ENCODE measurements at places on chromosomes 7 and 10.
A peak's percentile ranks its signal among the peaks of the same experiment; 100 is the strongest.

GRCh38 chr10:48285710-48286109 is 11.2 kb upstream of the FRMPD2 start:
- DNase-seq = no peak

DNA sequence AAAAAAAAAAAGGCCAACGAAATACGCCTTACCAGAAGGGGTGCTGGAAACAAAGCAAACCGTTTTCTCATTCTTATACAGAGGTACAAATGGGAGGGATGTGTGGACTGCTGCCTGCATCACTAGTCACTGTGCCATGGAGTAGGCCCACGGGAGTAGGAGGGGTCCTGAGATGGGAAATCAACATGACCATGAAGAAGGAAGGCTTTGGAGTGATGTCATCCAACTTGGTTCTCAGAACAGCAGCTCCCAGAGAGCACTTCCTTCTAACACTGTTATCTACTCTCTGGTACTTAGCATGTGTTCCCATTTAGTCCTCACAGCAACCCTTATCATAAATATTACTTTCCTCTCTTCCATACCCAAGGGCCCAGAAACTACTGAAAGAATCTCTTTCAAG is 60.0 kb upstream of the LRGUK start:
- no peak for DNase-seq

DNA sequence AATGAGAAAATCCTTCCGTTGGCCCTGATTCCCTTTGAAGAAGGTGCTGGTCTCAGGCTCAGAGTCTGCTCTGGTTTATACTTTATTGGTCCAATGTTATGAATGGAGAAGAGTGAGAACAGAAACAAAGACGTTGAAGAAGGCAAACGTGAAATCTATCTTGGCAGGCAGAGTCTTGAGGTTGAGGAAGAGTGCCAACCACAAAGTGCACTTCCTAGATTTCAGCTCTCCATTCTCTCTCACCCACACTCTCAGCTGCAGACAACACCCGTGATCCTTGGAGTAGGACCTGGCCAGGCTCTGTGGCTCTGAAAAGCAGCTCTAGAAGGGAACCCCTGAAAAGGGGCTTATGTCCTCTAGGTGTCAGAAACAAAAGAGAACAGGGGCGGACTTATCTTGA is 128.9 kb upstream of the PLXNA4 start:
- DNase-seq = no peak

GRCh38 chr10:111246136-111246535 is 169.3 kb downstream of the ADRA2A start:
- DNase-seq = no peak

DNA sequence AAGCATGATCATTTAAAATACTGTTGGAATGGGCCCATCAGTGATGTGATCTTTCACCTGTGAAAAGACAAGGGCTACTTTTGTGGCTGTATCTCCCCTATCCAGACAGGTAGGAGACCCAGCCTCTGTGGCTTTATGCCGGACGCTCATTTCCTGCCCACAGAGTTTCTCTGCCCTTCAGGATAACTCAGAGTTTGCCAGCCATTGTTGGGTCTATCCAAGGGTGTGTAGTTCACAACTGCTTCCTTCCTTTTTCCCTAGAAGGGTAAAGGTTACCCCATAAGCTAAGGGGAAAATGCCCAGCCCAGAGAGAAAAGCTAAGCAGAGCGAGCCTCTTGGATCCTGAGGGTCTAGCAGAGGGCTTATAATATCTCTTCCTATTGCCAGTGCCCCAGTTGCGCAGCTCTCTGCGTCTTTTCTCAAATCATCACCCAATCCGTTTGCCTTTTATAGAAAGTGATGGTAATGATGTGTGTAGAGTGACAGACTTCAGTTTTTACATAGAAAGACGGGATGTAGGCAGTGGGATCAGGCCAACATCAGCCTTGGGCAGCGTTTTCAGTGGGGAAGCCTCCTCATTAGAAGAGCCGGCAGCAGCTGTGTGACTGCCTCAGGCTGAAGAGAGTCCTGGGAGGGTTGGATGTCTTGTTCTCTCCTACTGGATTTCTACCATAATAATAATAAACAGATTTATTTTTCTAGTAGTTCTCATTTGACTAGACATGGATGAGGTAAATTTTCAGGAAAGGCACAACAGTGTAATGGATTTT is 80.5 kb downstream of the MET start:
- DNase-seq = no peak

DNA sequence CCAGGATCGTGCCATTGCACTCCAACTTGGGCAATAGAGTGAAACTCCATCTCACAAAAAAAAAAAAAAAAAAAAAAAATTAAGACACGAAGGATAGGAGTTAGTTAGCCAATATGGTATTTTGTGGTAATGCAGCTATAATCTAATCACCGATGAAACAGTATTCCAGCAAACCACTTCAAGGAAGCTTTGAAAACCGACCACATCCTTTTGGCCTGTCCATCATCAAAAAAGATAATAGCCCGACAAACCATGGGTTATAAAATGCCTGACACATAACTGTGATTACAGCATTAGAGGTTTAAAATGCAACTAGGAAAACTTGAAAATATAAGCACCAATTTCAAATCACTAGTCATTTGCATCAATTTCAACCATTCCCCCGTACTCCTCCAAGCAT is 728.6 kb upstream of the C7orf33 start:
- no peak for DNase-seq

GRCh38 chr10:131646551-131647525 is 254.0 kb upstream of the PPP2R2D start:
- DNase-seq = no peak

- no peak for DNase-seq
Measured at GRCh38 chr7:1192171-1192676, 32.2 kb upstream of the ZFAND2A start.

DNA sequence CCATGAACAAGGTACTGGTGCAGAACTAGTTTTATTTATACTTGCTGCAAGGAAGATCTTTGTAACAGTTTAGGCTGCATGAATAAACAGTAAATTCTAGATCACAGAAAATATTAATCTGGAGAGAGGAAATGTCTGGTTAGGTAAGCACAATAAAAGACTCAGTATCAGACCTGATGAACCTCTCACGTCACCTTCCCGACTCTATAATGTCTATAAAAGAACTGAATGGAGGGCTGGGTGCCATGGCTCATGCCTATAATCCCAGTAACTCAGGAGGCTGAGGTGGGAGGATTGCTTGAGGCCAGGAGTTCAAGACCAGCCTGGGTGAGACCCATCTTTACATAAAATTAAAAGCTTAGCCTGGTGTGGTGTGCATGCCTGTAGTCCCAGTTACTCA is 65.9 kb downstream of the FAM171A1 start:
- no peak for DNase-seq

GRCh38 chr10:48981310-48981907 is 41.8 kb upstream of the LRRC18 start:
- peak; percentile 41 for DNase-seq

DNA sequence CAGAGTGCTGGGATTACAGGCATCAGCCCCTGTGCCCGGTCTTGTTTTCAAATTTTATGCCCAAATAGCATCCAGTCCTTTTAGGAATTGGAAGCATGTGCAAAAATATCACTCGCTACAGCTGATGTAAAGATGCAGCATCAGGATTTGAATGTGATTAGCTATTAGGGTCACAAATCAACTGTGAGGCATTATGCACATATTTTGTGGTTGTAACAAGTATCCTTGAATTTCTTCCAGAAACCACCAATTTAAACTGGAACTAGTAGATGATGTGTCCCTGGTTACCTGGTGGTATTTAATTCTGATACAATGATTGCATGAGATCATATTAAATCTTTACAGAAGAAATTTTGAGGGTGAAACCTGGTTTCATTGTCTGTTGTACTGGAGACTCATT is 41.0 kb upstream of the ITGA8 start:
- no peak for DNase-seq

DNA sequence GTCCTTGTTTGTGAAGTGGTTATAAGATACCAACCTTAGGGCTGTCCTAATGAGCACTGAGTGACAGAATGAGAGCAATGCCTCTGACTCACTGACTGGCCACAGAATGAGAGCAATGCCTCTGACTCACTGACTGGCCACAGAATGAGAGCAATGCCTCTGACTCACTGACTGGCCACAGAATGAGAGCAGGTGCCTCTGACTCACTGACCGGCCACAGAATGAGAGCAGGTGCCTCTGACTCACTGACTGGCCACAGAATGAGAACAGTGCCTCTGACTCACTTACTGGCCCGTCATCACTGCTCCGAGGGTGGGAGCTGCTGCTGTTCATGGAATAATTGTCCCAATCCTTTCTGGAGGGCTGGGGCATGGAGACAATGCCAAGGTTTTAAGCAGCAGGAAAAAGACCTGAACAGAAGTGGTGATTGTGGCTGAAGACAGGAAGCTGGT is 265.2 kb upstream of the PPP2R2D start:
- no peak for DNase-seq

DNA sequence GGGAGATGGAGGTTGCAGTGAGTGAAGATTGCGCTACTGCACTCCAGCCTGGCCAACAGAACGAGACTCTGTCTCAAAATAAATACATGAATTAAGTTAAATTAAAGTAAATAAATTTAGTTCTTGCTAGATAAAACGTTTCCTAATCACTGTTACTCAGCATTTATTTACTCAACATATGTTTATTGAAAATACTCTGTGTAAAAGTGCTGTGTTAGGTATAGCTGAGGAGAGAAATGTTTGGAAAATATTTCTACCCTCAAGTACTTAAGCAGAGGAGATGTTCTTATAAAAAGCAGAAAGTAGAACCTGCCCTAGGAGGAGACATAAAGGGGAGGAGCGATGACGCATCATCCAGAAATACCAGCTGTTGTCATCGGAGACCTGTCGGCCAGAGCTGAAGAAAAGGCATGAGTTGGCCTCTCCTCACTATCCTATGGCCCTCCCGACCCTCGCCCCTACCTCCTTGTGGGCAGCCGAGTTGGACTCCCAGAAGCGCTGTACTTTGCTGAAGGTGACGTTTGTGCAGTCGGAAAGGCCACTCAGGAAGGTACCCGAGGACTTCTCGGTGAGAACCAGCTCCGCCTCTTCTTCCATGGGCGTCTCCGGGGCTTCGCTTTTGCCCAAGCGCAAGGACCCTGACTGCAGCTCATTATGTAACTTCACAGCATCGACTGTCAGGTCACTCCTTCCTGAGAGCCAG is 1.1 kb downstream of the RRP12 start:
- peak; percentile 49 for DNase-seq

DNA sequence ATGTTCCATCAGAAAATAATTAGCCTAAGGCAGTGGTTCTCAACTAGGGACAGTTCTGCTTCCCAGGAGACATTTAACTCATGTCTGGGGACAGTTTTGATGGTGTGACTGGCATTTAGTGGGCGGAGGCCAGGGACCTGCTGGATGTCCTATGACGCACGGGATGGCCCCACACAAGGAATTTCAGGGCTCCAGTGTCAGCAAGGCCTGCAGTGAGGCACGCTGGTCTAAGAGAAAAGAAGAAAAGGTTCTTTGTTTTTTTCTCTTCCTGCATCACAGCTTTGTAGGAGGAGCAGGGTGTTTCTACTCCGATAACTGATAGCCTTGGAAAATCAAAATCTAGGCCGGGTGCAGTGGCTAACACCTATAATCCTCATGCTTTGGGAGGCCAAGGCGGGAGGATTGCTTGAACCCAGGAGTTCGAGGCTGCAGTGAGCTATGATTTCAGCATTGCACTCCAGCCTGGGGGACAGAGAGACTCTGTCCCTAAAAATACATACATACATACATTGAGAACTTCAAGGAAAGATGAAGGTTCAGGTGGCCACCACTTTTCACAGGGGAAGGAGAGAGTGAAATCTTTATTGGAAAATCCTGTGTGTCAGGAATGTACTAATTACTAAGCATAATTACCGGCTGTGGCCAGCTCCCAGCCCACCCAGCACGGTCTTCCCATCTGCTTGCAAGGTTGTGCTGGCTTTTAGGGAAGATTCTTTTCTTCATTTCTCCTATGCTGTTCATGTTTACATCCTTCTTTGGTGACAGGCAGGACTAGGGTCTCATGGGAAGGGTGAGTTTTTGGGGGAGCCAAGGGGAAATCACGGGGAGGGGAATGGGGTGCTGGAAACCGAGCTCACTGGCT is 150.4 kb downstream of the ACTR3B start:
- DNase-seq = no peak

GRCh38 chr7:142337054-142338001 is 79.5 kb upstream of the PRSS58 start:
- DNase-seq = no peak

- no peak for DNase-seq
Measured at GRCh38 chr7:103073989-103074518, 542 bp downstream of the FBXL13 start.

GRCh38 chr7:7895004-7895650 is 73.5 kb upstream of the GLCCI1 start:
- DNase-seq = no peak

GRCh38 chr7:39530971-39531370 is 35.2 kb upstream of the YAE1 start:
- no peak for DNase-seq

DNA sequence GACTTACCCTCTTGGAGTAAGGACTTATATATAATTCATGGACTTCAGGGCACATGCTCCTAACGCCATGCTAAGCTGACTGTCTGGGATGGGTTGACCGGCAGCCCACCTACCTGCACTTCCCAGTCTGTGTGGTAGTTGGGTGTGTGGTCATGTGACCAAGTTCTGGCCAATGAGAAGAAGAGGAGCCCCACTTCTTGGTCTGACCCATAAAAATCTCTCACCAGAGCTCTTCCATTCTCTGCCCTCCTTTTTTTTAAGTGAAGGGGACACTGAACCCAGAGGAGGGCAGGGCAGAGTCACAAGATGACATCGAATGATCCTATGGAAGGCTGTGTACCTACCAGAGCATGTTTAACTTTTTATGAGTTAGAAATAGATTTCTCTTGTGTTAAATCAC is 370.1 kb downstream of the FRMD4A start:
- no peak for DNase-seq

- no peak for DNase-seq
Measured at GRCh38 chr7:3158341-3158760, 114.7 kb upstream of the CARD11 start.

DNA sequence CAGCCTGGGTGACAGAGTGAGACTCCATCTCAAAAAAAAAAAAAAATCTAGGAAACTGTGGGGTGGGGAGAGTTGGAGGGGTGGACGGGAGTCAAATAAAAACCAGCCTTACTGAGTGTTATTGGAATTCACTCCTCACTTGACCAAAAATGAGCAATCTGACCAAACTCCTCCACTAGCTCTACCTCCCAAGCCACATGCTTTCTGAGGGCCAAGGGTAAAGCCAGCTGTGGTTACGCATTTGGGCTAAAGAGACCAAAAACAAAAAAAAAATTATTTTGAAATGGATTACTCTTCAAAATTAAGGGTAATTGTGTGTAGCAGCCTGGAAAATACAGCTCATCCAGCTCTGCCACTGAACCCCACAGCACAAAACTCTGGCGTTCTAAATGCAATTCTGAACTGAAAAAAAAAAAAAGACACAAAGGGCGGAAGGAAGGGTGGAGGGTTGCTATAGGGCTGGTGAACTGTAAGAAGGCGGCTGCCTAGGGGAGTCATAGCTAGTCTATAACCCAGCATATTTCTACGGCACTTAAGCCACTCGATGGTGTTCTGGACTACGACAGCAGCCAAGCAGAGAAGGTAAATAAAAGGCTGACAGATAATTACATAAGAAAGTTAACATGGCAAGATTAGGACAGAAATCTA is 7.8 kb downstream of the ELMO1 start:
- no peak for DNase-seq

DNA sequence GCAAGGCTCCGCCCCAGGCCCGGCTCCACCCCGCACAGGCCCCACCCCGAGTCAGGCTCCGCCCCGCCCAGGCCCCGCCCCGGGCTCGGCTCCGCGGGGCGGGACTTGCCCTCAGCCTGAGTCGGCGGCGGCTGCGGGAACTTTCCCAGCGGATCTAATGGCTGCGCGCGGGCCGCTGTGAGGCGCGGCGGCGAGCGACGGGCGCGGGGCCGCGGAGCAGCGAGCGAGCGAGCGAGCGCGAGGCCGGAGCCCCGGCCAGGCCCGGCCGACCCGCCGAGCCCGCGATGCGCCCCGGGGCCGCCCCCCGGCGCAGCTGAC is at the start of gene INPP5A:
TSS of gene INPP5A (plus strand) at position 104 of the 318 bp plus-strand sequence. CDS start 310 bp downstream, outside the sequence.
- no peak for DNase-seq

All from germinal center (tissue), 1 donor.